Stimulated activated CD4-positive, alpha-beta T cell treated with anti-CD3 and anti-CD28 coated beads, TNF-alpha, amount 100 ng/mL, for 4 hours (primary cell): ENCODE measurements at places on chromosomes 12 and 14.

- DNase-seq, result no peak
Observed at GRCh38 chr12:66925083-66925482, 246.2 kb upstream of the GRIP1 start.

- no peak for DNase-seq
Observed at GRCh38 chr12:6341417-6342139, at the start of gene TNFRSF1A. TSS of gene TNFRSF1A (minus strand) at chr12:6342076. CDS start at chr12:6341814, 262 bp downstream.

DNA sequence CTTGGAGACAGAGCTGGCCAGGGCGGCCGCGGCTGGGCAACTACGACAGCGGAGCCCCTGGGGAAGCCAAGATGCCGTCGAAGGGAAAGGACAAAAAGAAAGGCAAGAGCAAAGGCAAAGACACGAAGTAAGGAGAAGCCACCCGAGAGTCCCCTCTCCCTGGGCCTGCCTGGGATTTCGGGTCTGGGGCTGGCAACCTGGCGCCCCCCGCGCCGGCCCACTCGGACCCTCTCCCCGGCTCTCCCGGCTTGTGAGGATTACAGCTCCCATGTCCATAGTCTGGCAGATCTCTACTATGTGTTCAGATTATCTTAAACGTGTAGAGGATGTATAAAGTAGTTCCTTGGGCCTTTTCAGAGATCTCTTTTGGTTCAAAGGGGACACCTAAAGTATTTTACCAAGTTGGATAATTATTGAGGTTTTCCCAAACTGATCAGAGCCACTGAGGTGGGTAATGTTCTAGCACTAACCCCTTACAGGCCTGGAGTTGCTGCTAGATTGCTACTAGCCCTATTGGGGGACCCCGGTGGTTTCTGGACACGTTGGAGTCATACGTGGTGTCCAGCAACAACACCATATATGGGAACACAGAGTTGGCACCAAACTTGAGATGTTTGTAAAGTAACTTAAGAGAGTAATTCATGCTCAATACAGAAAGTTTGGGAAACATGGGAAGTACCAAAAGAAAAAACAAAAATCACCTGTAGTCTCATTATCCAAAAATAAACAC is 424 bp downstream of the BBOF1 start:
- no peak for DNase-seq

GRCh38 chr14:50839048-50839447 is 8.1 kb upstream of the NIN start:
- DNase-seq, result no peak

GRCh38 chr12:22231836-22232235 is 102.7 kb downstream of the ST8SIA1 start:
- DNase-seq, result no peak

DNA sequence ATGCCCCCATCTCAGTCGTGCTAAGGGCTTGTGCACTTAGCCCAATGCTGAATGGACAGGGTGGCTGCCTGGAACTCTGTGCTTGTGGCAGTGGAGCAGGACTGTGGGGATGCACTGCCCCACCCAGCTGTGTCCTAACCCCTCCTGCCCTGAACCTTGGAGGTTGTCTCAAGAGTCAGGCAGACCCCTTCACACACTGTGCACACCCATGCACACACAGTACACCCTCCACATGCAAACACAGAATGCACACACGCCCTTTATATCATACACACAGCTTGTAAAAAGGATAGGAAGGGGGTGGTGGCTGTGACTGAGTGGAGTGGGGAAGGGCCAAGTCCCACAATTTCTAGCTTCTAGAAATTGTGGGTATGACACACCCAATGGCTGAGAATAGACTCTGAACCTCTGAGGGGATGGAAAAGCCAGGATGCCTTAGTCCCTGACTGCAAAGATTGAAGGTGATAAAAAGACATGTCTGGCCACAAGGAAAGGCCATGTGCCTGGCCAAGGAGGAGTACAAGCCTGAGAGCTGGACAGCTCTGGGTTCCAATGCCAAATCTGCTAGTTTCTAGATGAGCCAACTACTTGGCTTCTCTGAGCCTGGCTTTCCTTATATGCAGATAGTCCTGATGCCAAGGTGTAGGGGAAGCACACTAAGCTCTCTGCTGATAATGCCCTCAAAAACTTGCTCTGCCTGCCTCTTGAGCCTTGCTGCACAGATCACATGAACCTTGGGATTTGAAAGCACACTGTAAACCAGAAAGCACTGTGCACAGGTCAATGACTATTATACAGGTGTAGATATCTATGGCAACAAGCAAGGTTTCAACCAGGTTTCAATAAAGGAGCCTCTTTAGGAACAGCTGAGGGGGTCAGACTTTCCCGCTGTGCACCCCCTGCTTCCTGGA is 8.4 kb downstream of the KRT8 start:
- no peak for DNase-seq

DNA sequence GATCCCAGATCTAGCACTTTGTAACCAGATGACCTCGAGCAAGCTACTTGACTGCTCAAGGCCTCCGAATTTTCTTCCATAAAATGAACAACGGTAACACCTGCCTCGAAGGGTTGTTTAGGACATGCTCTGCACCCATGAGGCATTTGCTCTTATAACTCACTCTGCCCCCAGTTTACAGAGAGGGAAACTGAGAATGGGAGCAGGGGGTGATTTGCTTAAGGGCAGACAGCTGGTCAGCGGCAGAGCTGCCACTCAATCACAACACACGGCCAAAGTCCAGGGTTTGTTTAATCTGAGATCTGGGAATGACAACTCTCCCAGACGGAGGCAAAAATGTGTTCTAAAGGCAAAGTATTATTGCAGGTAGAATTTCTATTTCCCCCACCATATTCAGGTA is 156.3 kb downstream of the RIMBP2 start:
- DNase-seq, result no peak

DNA sequence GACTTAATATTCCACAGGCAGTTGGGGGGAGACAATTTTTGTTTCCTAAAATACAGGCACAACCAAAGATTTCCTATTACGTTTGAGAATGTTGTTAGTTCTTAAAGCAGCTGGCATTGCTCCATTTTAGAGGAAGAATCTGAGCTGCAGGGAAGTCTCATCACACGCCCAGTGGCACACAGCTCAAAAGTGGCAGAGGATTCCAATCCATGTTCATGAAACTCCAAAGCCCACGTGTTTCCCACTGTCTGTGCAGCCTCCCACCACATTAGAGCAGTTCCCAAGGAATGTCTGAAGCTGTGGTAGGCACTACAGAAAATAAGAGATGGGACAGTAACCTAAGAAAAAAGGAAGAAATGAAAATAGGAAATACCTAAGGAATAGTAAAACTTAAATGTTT is 6.1 kb upstream of the IL26 start:
- no peak for DNase-seq

- no peak for DNase-seq
Observed at GRCh38 chr12:83199069-83199468, 512.4 kb downstream of the TMTC2 start.

- DNase-seq, result no peak
Observed at GRCh38 chr14:74437496-74438053, 11.6 kb upstream of the SYNDIG1L start.

DNA sequence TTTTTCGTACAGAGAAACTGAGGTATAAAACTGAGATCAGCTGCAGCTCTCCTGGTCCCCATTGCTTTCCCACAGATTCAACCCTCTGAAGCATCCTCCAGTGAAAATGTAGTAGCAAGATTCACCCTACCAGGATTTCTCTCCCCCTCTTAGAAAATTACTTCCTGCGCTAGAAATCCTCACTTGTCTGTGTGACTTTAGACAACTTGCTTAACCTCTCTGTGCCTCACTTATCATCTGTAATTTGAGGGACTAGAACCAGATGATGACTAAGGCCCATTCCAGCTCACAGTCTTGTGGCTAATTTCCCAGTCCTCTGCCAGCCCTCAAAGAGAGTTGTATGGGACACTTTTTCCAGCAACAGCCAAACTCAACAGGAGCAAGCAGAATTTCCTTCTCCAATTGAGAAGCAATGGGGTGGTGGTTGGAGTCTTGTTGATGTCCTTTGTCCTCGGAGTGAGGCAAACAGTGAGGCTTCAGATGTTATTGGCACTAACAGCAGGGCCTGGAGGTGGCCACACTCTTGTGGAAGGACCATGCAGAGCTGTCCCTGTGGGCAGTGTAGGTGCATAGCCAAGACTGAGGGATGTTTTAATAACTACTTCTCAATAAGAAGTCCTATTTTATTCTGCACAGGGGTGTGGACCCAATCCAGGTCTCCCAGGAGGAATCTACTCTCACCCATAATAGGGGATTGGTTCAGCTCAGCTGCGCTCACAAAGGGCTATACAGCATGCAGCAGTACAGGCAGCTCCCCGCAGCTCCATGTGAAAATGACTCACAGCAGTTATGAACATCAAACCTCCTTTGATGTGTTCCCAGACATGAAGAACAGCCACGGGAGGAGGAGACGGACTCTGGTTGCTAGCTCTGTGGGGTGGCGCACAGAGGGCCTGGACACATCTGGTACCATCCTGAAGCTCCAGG is 200.1 kb downstream of the DAD1 start:
- DNase-seq, result no peak

GRCh38 chr12:111754671-111755070 is 12.1 kb upstream of the ALDH2 start:
- DNase-seq, result no peak

GRCh38 chr12:278046-278445 is 15.4 kb upstream of the SLC6A13 start:
- no peak for DNase-seq

DNA sequence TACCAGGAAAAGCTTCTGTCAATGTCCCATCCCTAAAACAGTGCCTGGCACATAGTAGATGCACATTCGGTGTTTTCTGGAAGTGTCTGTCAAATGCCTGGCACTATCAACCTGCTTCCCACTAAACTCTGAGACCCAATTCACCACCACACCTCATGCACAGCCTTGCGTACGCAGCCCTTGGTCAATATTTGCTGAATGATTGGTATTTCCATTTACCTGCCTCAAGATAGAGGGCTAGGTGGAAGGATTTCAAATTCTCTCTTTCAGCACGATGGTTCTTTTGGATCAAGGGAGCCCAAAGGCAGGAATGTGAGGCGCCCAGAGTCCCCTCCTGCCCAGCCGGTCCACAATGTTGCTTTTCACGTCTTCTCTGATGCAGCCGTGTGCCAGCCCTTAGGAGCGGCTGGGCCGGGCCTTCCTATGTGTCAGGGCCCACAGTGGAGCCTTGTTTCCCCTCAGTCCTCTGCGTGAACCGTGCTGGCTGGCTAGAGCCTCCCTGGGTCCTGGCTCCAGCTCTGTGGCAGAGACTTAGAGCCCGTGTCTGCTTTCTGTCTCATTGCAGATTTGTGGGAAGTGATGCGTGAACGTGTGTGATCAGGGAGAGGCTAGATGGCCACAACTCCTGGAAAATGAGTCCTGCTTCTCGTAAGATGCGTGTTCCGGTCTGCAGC is 99.9 kb upstream of the RFLNA start:
- DNase-seq, result no peak

- no peak for DNase-seq
Observed at GRCh38 chr12:115983226-115983798, 294.2 kb downstream of the MED13L start.

GRCh38 chr12:12171991-12172511 is 94.8 kb downstream of the LRP6 start:
- DNase-seq, result no peak

- no peak for DNase-seq
Observed at GRCh38 chr12:48029491-48030172, 25.4 kb upstream of the COL2A1 start.

- no peak for DNase-seq
Observed at GRCh38 chr12:70721656-70722357, 84.6 kb upstream of the PTPRB start.

DNA sequence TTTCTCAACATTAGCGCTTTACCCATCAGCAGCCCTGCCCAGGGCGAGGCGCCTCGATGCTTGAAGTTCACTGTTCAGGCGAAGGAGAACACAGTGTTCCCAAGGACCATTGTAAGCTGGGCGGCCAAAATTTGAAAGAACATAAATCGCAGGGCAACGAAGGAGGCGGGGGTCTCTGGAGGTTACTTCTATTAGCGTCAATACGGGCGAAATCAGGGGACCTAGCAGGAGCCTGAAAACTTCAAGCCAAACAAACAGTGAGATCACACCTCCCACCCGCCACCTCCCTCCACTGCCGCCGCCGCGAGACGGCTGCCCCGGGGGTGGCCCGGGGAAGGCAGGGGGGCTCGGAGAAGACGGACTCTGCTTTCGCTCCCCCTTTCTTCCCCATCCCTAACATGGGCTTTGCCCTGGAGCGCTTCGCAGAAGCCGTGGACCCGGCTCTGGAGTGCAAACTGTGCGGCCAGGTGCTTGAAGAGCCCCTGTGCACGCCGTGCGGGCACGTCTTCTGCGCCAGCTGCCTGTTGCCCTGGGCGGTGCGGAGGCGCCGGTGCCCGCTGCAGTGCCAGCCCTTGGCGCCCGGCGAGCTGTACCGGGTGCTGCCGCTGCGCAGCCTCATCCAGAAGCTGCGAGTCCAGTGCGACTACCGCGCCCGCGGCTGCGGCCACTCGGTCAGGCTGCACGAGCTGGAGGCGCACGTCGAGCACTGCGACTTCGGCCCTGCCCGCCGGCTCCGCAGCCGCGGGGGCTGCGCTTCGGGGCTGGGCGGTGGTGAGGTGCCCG is at the start of gene PDZRN4:
PDZRN4 (plus strand) TSS at position 263 of the 783 bp plus-strand sequence.
- DNase-seq, result no peak

DNA sequence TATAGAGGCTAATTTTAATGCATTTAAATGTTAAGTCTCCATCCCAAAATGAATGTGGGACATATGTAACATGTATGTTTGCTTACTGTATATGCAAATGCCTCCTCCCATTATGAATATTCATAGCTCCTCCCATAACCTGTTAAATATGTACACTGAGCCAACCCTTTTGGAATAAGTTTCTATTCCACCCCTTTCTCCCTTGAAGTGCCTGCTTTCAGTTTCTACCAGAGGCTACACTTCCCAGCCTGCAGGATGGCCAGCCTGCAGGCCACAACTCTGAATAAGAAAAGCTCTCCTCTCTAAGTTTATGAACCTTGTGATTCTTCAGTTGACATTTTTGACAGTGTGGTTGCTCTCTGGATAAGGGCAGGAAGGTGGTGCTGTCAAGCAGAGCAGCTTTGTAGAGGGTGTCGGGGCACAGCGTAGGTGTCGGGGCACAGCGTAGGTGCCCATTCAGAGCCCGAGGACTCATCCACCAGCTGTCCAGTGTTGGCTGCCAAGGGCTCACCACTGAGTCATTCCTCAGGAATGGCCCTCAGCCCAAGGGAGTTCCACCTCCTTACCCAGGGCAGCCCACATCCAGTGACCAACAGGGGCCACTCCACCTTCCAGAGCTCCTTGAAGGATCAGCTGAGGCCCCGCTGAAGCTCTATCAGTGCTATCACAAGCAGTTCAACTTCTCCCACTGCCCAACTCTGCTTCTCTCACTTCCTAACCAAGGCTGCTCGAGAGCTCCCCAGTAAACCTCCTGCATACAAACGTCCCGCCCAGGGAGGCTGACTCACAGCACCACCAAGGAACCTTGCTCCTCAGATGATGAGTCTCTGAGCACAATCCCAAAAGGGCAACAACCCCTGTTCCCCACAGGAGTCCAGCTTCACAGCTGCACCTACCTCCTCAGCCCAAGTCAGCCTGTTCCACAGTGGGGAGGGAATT is 31.4 kb downstream of the VWF start:
- DNase-seq, result no peak

- DNase-seq, result no peak
Observed at GRCh38 chr12:114926341-114926740, 242.4 kb upstream of the TBX3 start.

GRCh38 chr14:103129301-103130016 is 6.2 kb downstream of the TNFAIP2 start:
- DNase-seq, result no peak
